ENCODE measurements at places on chromosomes 1 and 21. TPM values are rescaled to one million over a fixed set of nuclear protein-coding genes. Genes with fewer than 3 reads are reported as not detected.

GRCh38 chr1:22754106-22754768 lies 43.6 kb downstream of the EPHB2 start:
- DNase-seq: no peak

GRCh38 chr1:32448773-32449456 lies 16.0 kb upstream of the ZBTB8B start:
- DNase-seq: no peak

HSPA13 gene
- total RNA-seq: 209 TPM

GRCh38 chr1:210384625-210385024 lies 55.9 kb downstream of the HHAT start:
- DNase-seq: no peak

DNA sequence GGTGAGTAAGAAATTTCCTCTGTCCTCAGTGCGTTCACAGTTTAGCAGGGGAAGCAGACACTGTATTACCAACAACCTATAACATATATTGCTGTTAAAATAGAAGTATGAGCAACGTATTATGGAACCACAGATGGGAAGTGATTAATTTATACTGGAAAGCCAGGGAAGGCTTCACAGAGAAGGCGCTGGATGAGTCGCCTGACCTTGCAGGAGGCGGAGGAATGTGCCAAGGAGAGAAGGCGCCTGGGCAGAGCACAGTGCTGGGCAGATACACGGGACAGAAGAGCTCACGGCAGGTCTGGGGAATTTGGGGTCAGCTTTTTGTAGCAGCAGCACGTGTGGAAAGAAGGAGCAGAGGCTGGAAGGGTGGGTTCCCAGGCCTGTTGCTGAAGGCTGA lies 116.3 kb downstream of the DHRS3 start:
- no peak for DNase-seq

DNA sequence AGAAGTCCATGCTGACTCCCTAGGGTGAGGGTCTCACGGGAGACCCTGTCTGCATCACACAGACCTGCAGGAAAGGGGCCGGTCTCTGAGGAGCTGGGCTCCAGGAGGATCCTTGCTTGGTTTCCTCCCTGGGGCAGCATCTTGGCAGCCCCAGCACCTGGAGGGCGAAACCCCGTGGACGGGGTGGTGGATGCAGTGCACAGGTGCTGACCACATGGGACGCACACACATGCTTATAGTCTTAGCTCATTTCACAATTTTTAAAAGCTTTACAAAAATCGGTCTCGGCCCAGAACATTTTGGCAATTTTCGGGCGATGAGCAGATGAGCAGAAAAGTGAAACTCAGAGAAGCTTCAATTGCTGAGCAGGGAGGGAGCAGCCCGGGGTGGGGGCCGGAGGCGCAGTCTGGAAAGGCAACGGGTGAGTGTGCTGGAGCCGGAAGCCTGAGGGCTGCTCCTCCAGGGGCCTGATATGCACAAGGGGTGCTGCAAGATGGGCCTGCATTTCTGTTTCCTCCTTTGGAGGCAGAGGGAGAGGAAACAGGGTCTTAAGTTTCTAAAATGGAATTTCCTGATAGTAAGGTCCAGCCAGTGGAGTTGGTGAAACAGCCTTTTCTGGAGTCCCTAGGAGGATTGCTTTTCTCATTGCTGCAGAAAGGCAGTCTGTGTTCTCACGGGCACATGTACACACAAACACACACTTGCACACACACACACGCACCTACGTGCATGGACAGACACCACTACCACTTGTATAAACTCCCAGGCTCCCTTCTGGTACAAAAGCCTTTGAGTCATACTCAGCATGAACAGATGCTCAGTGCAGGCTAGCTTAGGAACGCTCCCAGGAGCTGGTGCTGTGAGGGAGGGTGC lies 60.6 kb downstream of the SCCPDH start:
- peak; percentile 28 for DNase-seq

DNA sequence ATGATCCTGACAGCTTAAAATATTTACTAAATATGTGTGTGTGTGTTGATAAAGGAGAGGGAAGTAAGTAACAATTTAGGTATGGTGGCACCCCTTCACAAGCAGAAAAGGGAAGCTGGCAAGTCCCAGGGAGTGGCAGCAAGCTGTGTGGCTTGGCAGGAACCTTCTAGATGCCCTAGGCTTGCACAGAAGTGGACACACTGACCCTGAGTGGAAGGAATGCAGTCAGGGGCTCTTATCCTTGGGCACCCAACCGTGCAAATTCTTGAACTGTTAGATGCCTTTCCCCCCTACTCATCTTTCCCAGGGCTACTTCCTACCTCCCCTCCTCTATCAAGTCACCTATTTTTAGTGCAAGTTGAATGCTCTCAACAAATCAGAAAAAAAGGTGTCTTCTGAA lies 18.9 kb downstream of the ACP6 start:
- DNase-seq: no peak

IL23R gene
- total RNA-seq: not detected

FBXO2 gene
- 2.7 TPM for total RNA-seq

- no peak for DNase-seq
Observed at GRCh38 chr1:175713381-175713780, 30.0 kb downstream of the TNR start.

FCGR1A gene
- total RNA-seq: 9.8 TPM

DNA sequence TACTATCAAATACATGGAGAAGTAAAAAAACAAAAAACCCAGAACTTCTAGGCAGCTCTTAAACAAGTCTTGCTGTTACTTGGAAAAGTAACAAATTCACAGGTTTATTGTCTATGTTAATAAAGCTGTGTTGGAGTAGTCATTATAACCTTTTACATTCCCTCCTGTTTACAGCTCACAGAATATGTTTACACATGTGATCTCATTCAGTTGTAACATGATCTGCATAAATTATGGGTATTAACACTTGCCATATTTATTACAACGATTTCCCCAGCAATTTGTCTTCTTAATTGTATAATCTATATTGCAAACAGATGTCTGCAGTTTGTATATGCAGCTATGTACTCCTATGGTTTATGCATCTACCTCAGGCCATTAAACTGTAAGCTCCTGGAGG lies 28.6 kb downstream of the ERG start:
- DNase-seq: no peak
